ENCODE measurements at places on chromosomes 6 and 20. TPM values are rescaled to one million over a fixed set of nuclear protein-coding genes. Genes with fewer than 3 reads are reported as not detected.

The PRDM13 gene
- not detected for total RNA-seq

The OTOR gene
- not detected for total RNA-seq

The CST4 gene
- total RNA-seq = 0.31 TPM

The MATN4 gene
- not detected for total RNA-seq

The TFAP2B gene
- not detected for total RNA-seq

The SSTR4 gene
- 0.13 TPM for total RNA-seq

The TNF gene
- total RNA-seq = not detected

The BPIFB6 gene
- not detected for total RNA-seq

The JPH2 gene
- 0.37 TPM for total RNA-seq

The PSMA7 gene
- 364 TPM for total RNA-seq

The CEP162 gene
- total RNA-seq = 4.6 TPM

The SLC16A10 gene
- total RNA-seq = not detected

The SLC32A1 gene
- total RNA-seq = not detected

The HTR1E gene
- not detected for total RNA-seq

The OR2J3 gene
- total RNA-seq = not detected

The PTPRK gene
- total RNA-seq = 65.0 TPM

The GABRR2 gene
- 0.26 TPM for total RNA-seq

The EMILIN3 gene
- total RNA-seq = not detected

The GPR31 gene
- not detected for total RNA-seq

The ME1 gene
- 8.3 TPM for total RNA-seq

The TMEM74B gene
- total RNA-seq = not detected
